ENCODE measurements at places on chromosomes 6 and 20.

DNA sequence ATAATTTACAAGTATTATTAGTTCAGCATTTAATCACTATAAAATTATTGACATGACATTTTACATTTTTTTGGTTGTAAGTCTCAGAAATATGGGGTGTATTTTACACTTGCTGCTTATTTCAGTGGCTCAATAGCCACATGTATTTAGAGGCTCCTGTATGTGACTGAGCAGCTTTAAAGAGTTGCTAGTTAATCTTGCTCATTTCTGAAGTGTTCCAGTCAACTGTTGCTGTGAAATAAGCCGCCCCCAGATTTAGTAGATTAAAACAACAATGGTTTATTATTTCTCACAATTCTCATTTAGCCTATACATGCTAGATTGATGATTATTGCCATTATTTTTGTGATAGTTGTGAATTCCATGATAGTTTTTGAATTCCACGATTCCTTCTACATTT lies 23.0 kb downstream of the CD109 start:
- no peak for DNase-seq

DNA sequence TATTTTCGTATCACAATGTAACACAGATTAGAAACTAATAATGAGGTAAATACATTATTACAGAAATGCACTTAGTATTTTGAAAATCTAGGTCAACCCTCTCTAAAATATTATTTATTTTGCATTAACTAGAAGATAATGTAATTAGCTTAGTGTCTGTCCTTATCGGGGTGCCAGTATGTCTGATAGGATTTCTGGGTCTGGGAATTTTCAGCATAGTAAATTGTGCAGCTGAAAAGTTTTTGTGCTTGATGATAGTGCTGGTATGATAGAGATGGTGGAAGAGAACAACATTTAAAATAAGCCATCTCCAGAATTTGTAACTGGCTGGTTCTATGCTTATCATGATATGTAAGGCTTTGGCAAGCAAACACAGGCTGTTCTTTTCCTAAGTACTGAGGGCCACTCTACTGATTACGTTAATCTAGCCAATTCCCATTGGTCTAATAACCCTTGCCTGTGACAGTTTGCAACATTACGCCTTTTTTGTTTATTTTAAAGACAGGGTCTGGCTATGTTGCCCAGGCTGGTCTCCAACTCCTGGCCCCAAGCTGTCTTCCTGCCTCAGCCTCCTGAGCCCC lies 50.8 kb downstream of the PREP start:
- no peak for DNase-seq

GRCh38 chr20:37411408-37412219 lies 65.7 kb downstream of the SRC start:
- DNase-seq, result no peak

GRCh38 chr20:37192137-37192854 lies 12.9 kb upstream of the MROH8 start:
- peak; percentile 93 for DNase-seq

GRCh38 chr6:111724039-111724438 lies 118.4 kb upstream of the TRAF3IP2 start:
- no peak for DNase-seq

GRCh38 chr6:137851669-137852068 lies 15.4 kb upstream of the TNFAIP3 start:
- DNase-seq, result no peak

GRCh38 chr6:122746688-122747087 lies 32.8 kb upstream of the FABP7 start:
- no peak for DNase-seq

DNA sequence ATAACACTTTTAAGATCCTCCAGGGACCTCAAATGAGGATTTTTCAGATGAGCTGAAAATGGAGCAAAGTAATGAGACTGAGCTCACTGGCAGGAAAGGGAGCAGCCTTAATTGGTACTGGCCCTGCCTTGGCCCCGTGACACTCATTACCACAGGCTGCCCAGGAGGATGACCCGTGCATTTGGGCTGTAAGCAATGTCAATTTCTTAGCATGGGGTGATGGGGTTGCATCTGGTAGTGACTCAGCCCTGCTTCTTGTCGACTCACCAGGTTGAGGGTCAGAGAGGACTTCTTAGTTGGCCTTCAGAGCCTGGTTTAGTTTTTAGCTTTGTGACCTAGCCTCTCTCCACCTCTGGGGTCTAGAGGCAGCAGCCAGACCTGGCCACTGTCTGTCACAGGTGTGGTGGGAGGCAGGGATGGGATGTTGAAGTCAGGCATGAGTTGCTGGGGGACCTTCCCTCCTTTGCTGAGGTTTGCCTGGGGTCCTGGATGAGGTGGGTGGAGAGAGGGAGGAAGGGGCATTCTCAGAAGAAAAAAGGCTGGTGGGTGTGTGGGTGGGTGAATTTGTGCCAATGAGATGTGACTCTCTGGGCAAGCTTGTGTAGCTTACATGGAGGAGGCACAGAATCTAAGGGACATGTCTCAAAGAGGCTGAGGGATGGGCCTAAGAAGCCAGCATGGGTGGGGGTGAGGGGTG lies 25.9 kb upstream of the EPB41L1 start:
- no peak for DNase-seq

- no peak for DNase-seq
Observed at GRCh38 chr6:106530502-106530901, 98.8 kb downstream of the RTN4IP1 start.

DNA sequence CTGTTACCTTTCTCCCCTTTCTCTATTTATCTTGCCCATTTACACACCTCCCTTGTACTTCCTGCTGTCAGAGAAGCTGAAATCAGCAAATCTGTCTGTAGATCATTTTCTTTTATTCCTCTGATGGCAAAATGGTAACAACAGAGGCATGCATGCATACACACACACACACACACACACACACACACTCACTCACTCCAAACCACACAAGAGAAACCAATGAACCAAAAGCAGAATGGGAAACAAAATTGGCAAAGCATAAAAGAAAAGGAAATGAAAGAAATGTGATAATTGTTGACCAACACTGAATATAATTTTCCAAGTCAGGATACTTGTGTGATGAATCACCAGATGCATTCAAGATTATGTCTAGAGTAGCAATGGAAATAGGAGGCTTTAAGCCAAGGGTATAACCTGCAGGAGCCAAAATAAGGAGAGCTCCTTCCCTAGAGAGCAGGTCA lies 172.4 kb downstream of the PLCB4 start:
- no peak for DNase-seq

GRCh38 chr6:31619805-31620585 lies 520 bp upstream of the PRRC2A start:
- DNase-seq, result peak; percentile 98

DNA sequence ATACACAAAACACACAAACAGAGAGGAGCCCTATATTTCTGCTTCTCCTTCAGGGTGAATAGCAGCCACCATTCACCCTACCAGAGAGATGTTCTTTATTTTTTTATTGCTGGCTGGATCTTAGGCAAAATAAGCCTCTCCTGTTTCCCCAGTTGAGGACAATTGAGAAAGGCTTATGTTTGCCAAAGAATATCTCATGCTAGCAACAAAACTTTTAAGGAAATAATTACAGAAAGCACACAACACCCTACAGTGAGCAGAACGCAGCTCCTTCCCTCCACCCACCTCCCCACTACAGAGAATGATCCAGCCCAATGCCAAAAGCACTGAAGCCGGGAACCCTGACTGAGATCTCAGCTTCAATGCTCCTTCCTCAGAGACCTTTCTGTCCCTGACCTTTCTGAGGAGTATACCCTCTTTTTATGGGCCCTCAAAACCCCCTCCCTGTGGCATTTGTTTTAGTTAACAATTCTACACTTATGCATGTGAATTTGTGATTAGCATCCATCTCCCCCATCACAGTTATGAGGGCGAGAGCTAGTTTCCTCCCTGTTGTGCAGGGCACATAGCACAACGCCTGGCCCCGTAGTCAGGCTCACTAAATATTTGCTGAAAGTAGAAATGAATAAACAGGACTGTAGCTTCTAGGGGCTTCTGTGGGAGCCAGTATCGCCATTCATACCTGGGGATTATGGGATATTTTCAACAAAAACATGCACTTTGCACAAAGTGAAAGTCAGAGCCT lies 491.6 kb upstream of the CDH4 start:
- DNase-seq, result no peak

GRCh38 chr6:35214869-35215664 lies 1.3 kb downstream of the SCUBE3 start:
- no peak for DNase-seq

DNA sequence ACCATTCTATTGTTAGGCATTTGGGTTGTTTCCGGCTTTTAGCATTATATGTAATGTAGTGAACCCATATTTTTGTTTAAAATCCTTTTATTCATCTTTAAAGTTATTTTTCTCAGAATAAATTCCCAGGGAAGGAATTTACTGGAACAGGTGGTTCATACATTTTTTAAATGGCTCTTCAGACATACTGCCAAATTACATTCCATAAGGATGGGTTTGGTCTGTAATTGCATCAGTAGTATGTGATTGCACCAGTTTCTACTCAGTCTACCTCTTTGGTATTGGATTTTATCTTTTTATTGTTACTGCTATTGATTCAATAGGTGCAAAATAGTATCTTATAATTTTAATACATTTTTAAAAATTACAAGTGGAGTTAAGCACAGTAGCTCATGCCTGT lies 27.2 kb downstream of the BRPF3 start:
- no peak for DNase-seq

DNA sequence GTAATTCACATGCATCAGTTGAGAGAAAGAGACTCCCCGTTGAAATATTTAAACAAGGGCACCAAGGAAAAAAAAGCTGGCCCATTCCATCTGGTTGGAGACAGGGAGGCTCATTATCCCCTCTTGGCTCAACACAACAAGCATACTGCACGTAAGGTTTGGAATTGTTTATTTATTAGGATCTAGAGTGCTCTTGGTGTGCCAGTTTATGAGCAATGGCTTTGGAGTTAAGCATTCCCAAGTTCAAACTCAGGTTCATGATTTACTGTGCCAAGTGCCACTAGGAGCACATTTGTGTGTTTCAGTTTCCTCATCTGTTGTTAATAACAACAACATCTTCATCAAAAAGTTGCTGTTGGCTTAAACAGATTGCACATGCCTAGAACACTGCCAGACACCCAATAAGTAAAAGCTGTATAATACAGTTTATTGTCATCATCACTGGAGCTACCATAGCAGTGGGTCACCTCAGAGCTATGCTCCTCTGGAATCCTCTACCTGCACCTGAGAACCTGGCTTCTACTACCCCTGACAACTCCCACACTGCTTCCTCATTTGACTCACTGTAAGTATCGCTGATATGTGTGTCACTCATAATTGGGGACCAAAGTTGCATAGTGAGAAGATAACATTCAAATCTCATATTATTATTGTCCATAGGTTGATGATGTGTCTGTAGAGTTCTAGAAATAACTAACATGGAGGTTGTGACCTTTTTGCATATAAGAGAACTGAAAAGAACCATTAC lies 5.4 kb downstream of the SLC17A3 start:
- DNase-seq, result no peak

- no peak for DNase-seq
Observed at GRCh38 chr20:10649080-10649796, 24.6 kb downstream of the JAG1 start.

- no peak for DNase-seq
Observed at GRCh38 chr6:74415056-74415455, 719.1 kb downstream of the CD109 start.

DNA sequence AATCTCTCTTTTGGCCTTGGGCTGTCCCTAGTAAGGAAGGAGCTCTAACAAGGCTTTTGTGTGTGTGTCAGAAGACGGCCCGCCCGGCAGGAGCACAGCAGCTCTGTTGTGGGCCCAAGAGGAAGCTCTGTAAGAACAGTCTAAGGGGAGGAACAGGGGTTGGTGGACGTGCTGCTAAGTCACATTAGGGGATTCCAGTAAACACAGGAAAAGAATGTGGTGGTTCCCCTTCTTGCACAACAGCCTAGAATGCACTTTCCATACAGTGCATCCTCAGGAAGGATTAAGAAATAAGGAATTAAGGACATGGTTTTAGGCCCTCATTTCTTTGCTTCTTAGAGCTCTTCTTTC lies 114.5 kb downstream of the RNF144B start:
- no peak for DNase-seq

- no peak for DNase-seq
Observed at GRCh38 chr6:13260101-13260598, 68.2 kb downstream of the TBC1D7 start.

DNA sequence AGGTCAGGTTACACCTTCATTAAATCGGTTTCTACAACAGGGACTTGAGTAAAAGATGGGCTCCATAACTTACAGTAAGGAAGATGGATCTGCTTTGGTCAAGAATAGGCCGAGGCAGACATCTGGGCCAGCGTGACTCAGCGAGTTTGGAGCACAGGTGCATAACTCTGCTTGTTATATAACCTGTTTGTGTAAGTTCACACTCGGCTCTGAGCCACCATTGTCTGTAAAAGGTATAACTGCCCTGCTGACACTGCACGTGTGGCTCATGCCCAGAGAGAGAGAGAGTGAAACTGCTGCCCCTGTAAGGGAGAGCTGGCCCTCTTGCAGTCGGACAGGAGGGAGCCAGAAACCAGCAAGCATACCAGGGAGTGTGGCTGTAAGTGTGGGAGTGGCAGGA lies 737.9 kb upstream of the SLC35B3 start:
- no peak for DNase-seq

DNA sequence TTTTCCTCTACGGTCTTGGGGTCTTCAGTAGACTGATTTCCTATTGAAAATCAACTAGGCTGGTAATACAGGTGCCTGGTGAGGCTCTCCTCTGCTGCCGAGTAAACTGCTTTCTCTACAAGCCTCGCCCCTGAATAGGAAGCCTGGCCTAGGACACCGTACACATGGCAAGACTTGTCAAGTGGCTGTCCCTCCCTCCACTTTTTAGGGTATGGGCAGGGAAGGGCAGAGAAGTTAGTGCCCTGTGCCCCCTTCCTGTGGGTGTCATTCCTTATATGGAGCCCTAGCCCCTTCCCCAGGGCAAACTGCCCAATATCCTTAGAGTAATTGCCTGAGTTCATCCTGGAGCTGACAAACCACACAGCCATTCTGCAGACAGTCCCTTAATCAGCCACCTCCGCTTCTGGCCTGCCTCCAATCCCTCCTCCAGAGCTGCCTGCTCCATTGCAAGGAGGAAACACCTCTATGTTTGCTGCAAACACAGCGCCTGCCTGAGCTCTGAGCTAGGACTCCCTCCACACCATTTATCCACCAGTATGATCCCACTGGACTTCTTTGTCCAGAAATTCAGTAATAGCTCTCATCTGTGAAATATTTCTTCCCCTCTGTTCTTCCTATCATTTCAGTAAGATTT lies 93.1 kb downstream of the CHD6 start:
- DNase-seq, result peak; percentile 76

DNA sequence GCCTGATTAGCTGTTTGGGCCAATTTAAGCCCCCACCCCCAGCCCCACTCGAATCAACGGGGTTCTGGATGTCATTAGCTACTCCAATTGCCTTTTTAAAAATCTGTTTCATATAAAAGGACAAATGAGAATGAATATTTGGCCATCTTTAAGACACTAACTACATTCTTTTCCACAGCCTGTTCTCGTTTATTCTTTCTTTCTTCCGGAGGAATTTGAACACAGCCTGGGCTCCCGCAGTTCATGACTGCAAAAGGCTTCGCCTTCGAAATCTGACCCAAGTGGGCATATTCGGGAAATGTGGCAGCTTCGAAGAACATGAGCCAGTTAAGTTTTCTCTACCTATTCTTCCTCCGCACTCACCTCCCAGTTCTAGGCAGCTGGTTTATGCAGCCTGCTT lies 49.4 kb upstream of the NFATC2 start:
- no peak for DNase-seq

- DNase-seq, result no peak
Observed at GRCh38 chr6:3915076-3915791, 66.1 kb downstream of the FAM50B start.

- no peak for DNase-seq
Observed at GRCh38 chr6:126923807-126924206, 194.7 kb upstream of the RSPO3 start.

- no peak for DNase-seq
Observed at GRCh38 chr20:40749985-40750506, 61.0 kb upstream of the MAFB start.

- peak; percentile 22 for DNase-seq
Observed at GRCh38 chr6:148874698-148875293, 128.0 kb downstream of the UST start.

Data from pancreas (tissue), 10 donors.